ENCODE measurements at places on chromosomes 7 and 10.

GRCh38 chr7:3294432-3295100, 6.5 kb upstream of the SDK1 start:
- no peak for DNase-seq

- DNase-seq: no peak
Observed at GRCh38 chr7:71817916-71818315, 594.2 kb downstream of the CALN1 start.

GRCh38 chr7:119197172-119197876, 972.8 kb downstream of the ANKRD7 start:
- no peak for DNase-seq

DNA sequence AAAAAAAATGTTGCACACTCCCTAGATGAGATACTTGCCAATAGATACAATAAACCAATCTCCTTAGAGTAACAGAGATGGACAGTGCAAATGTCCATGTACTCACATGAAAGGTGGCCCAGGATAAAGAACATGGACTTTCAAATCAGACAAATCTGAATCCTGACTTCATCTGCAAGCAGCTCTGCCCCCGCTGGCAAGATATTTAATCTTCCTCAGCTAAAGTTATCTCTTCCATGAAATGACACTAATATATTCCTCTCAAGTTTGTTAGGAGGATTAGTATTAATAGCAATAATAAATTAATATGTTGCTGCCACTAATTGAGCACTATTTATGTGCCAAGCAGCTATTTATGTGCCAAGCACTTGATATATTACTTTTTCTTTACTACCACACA, 148.6 kb upstream of the YAE1 start:
- DNase-seq: no peak

- peak; percentile 34 for DNase-seq
Observed at GRCh38 chr10:86757113-86757972, 924 bp downstream of the BMPR1A start.

GRCh38 chr10:52194191-52194590, 119.9 kb upstream of the DKK1 start:
- DNase-seq: no peak

DNA sequence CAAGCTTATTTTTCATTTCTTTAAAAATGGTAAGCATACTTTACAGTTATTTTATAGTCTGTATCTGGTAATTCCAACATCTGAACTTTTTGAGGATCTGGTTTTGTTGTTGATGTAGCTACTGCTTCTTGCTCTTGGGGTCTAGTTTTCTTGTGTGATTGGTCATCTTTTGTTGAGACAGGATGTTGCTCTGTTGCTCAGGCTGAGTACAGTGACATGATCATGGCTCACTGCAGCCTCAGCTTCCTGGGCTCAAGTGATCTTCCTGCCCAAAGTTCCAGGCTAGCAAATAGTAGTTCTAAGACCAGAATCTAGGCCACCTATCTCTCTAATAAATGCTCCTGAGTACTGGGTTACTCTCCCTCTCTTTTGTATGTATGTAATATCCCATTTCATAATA, 75.7 kb downstream of the NRCAM start:
- DNase-seq: no peak

DNA sequence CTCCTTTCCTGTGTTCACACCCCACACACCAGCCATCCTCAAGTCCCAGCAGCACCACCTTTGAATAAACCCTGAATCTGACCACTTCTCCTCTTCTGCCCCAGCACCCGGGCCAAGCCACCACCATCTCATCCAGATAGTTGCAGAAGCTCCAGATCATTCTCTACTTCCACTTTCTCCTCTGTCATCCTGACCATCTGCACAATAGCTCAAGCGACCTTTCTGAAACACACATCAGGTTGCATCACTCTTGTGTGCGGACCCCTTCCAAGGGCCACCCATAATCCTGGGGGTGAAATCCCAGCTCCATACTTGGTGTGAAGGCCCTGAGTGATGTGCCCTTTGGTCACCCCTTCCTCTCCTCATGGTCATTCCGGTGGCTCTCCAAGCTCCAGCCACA, 187.4 kb upstream of the GALNT17 start:
- no peak for DNase-seq

DNA sequence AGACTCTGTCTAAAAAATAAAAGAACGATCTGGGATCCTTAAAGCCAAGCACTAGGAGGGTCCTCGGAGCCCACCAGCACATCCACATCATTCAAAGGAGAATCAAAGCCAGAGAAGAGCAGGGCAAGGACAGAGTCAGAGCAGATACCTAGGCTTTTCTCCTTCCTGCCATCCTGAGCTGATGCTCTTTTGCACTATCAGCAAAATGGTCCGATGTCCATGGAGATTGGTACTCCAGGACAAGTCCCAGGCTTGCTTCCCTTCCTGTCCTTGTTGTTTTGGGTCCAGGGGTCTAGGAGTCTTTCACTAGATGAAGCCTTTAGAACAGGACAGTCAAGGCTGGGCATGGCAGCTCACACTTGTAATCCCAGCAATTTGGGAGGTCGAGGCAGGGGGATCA, 58.0 kb upstream of the ELN start:
- DNase-seq: no peak

- no peak for DNase-seq
Observed at GRCh38 chr7:128903621-128904361, 6.7 kb downstream of the KCP start.

All from NCI-H446 treated with DMSO at 0.1 percent for 48 hours (cell line).